ENCODE measurements at places on chromosomes 1 and 21.

GRCh38 chr1:90716552-90717355 lies at the start of gene BARHL2:
BARHL2 (minus strand) TSS chr1:90717302; CDS start chr1:90717195, 107 bp downstream.
- DNase-seq = no peak

DNA sequence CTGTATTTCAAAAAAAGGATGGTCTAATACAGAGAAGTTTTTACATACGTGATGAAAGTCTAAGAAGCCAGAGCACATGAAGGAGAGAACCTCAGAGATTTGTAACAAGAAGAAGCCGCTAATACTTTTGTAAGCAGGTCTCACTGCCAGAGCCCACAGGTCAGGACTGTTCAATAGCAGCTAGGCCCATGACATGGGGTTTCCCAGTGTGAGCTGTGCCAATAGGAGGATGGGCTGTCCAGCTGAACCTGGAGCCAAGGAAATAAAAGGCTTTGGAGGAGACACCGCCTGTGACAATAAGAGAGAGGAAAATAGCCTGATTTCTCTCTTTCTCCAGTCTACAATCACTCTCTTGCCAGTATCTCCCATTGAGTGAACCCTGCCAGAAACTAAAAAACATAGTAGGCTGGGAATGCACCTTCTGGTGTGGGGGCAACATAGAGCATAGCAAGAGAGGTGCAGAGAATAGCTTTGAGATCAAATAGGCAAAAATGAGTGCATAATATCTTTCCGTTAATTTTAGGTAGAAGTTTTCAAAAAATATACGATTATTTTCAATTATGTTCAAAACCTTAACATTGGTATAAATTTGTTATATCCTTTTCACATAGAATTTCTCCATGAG lies 360.3 kb downstream of the NEGR1 start:
- DNase-seq = no peak

DNA sequence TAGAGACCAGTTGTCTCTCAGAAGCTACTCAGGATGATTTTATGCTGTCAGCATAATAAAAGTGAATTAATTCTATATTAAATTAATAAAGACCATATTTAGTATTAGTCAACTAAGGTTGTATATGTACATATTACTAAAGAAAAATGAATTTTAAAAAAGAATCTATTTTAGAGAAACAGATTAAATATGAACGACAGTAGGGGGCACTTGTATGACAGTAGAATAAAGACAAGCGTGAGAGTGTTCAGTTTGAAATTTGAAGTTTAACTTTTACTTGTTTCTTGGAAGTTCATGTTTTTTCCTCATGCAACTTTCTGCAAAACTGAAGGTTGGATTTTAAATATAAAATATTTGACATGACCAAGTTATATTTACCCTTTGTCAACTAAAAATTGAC lies 67.9 kb upstream of the MACF1 start:
- no peak for DNase-seq

DNA sequence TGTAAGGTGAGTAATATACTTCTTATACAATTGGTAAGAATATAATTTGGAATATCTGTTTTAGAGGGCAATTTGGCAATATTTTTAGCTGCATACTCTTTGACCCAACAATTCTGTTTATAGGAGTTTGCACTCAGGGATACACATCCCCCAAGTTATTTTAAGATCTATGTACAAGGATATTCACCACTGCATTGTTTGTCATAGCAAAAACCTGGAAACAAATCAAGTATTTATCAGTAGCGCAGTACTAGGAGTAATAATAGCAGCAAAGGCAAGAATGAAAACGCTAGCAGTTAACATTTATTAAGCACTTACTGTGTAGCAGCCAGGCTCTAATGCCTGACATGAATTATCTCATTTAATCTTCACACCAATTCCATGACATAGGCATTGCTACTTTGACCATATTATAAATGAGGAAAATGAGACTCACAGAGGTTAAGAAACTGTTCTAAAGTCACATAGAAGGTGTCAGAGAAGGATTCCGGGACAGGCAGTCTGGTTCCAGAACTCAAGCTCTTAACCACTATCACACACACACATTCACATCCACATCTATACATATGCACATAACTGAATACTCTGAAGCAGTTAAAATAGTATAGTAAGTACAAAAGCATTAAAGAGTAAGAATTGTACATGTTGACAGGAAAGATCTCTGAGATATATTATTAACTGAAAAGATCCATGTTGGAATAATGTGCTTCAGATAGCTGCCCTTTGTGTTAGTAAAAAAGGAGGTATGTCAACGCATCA lies 30.6 kb downstream of the PHC2 start:
- DNase-seq = no peak

DNA sequence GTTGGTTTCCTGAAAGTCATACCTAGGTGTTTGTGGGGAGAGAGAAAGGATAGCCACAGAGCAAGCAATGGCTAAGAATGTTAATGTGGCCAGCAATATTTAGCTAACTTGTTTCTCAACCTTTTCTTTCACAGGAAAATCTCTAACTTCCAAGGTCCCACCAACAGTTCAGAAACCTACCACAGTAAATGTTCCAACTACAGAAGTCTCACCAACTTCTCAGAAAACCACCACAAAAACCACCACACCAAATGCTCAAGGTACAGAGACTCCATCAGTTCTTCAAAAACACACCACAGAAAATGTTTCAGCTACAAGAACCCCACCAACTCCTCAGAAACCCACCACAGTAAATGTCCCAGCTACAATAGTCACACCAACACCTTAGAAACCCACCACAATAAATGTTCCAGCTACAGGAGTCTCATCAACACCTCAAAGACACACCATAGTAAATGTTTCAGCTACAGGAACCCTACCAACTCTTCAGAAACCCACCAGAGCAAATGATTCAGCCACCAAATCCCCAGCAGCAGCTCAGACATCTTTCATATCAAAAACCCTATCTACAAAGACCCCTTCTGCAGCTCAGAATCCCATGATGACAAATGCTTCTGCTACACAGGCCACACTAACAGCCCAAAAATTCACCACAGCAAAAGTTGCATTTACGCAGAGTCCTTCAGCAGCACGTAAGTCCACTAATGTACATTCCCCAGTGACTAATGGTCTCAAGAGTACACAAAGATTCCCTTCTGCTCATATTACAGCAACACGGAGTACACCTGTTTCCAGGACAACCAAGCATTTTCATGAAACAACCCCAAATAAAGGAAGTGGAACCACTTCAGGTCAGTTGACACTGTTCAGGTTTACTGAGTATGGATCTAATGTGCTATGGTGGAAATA lies 15.3 kb downstream of the CD55 start:
- DNase-seq = no peak

DNA sequence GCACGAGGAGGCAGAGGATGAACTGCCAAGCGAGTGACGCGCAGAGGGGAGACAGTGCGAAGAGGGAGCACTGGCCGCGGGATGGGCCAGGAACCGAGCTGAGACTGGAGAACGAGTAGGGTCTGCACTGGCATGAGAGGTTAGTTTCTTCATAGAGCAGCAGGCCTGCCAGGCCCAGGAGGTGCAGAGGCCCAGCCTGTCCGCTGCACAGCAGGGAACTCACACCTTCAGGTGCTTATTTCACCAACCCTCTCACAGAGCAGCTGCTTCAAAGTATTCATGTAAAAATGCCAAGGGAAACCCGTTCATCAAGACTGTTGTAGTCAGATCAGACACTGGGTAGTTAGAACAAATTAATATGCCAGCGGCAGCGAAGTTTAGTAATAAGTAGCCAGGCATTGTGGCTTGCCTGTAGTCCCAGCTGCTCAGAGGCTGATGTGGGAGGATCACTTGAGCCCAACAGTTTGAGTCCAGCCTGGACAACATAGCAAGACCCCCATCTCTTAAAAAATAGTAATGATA lies 144.5 kb downstream of the SLC45A1 start:
- no peak for DNase-seq

DNA sequence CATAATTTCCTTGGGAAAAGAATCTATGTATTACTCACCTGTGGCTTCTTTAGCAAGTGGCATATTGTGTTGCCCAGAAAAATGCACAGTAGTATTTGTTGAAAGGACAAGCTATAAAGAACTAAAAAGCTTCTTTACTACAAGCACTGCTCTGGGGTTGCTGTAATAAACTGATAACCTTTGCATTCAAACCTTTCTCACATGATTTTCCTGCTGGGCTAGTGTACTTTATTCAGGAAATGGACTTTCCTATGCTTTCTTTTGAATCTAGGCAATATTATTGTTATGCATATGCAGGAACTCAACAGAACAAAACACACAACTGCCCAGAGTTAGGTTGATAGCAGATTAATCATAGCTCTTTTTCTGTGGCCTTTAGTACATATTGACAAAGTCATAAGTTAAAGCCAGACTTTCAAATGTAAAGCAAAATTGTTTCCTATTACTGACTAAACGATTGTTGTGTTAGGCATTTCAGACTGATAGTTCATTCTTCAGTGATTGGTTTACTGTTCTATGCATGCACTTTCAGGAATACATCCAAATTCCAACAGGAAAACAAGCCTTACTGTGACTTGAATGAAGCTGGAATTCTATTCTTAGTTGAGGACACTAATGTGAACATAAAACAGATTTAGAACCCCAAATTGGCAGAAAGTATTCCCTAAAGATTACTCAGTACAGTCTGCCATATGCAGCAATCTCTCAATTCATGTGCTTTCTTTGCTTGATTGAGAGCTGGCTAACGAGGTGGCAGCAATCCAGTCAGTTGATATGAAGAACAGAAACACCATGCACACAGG lies 564.3 kb upstream of the NEGR1 start:
- no peak for DNase-seq

GRCh38 chr1:245546875-245547274 lies 392.1 kb downstream of the KIF26B start:
- DNase-seq = no peak

DNA sequence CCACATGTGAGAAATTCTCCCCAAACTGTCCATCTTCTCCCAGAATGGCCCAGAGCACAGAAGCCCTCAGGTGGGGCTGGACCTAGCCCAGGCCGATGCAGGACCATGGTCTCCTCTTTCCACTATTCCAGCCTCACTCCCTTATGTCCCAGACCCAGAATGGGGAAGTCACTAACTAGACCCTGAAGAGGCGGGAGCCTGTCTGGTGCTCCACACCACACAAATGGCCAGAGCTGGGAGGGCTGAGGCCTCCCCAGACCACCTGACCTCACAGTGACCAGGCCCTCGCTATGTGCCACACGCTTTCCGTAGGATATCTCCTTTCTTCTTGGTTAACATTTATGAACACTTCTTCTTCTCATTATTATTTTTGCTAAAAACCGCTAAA lies 54.9 kb upstream of the EDN2 start:
- DNase-seq = no peak

GRCh38 chr1:31846484-31846883 lies 30.7 kb upstream of the SPOCD1 start:
- DNase-seq = no peak

DNA sequence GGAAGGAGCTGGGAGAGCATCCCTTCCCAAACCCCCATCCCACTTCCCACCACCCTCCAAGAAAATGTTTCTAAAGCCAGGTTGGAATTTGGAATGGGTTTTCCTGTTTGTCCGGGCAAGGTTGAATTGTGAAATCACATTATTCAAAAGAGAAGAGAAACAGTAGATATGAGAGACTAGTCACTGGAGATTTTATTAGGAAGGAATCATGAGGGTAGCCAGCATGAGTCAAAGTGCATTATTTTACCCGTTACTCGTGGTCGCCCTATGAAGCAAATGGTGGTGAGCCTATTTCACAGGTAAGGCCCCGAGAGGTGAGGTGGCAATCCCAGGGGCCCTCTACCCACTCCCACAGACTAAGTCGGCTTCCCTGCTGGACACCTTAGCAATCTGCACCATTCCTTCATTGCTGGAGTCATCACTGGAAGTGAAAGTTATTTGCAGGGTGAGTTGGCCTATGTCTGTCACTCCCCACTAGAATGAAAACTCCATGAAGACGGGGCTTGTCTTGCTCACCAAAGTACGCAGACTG lies 52.8 kb downstream of the TOMM20 start:
- no peak for DNase-seq

DNA sequence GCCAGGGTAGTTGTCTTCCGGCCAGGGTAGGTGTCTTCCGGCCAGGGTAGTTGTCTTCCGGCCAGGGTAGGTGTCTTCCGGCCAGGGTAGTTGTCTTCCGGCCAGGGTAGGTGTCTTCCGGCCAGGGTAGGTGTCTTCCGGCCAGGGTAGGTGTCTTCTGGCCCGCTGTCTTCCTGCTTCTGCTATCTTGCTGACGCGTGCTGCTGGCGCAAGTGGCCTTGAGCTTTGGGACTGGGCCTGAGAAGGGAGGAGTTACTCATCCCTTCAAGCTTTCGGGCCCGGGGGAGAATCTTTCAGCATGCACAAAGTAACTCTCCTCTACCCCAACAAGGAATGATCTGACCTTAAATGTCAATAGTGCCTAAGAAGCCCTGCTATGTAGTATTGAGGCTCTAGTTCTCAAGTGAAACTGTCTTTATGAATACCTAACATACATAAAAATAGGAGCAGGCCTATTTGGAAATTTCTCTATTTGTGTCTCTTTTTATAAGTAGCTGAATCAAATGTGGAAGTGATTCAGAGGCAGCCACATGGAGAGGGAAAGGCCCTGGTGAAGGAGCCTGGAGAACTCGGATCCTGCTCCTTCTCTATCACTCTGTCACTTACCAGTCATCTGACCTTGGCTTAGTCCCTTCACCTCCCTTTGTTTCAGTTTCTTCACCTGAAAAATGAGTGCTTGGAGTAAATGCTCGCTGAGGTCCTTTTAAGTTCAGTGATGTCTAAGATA lies 65.6 kb downstream of the RGL1 start:
- no peak for DNase-seq

DNA sequence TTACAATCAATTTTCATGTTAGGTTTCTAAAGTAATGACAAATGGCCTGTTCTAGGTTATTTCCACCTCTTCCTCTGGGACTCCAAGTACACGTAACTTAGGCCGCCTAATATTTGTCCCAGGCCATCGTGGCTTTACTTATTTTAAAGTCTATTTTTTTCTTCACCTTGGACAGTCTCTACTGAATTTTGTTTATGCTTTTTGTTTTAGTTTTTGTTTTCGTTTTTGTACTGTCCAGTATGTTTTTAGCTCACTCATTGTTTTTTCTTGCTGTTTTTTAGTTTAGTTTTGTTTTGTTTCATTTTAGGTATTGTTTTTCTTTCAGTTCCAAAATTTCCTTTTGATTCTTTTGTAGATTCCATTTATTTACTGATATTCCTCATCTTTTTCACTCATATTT lies 187.7 kb upstream of the RNPC3 start:
- no peak for DNase-seq

DNA sequence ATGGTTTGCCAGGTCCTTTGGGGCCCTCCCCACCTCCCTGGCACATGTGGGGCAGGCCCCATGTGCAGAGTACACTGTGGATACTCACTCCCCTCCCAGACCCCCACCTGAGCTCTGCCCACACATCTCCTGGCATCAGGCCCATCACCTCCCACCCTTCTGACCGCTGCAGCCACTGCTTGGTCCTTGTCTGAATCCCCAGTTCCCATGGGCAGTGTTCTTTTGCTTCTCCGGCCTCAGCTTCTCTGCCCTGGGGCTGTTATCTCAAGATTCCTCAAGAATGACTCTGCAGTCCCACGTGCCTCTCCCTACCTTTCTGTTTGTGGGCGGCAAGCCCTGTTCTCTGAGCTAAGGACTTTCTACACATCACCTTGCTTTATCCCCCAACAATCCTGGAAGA lies 187.7 kb upstream of the EDN2 start:
- DNase-seq = no peak

GRCh38 chr1:24793447-24794129 lies 48.3 kb downstream of the CLIC4 start:
- no peak for DNase-seq
